NB4 (cell line): ENCODE measurements at places on chromosomes 13 and 19.
A peak's percentile ranks its signal among the peaks of the same experiment; 100 is the strongest.

DNA sequence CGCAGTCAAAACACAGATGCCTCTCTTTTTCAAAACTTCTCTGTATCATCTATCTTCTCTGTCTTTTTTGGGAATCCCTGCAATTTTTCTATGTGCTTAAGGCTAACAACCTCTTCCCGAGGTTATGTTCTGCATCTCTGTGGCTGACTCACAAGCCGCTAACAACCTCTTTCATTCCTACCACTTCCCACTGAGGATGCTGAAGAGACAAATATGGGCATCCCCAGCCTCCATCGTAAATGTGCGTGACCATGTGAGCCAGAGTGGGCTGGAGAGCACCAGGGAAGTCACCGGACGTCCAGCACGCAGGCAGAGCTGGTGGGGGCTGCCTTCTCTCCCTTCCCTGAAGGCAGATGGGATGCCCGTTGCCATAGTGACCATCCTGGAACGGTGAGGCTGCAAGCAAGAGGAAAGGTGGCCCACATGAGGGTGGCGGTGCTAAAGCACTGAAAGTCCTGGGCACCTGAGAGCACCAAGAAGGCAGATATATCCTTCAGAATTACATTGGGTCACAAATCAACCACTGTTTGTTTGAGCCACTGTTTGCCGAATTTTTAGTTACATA is 122.8 kb downstream of the SHISA2 start:
- DNase-seq, result no peak

GRCh38 chr13:23845105-23845725 is 44.0 kb downstream of the MIPEP start:
- no peak for DNase-seq

DNA sequence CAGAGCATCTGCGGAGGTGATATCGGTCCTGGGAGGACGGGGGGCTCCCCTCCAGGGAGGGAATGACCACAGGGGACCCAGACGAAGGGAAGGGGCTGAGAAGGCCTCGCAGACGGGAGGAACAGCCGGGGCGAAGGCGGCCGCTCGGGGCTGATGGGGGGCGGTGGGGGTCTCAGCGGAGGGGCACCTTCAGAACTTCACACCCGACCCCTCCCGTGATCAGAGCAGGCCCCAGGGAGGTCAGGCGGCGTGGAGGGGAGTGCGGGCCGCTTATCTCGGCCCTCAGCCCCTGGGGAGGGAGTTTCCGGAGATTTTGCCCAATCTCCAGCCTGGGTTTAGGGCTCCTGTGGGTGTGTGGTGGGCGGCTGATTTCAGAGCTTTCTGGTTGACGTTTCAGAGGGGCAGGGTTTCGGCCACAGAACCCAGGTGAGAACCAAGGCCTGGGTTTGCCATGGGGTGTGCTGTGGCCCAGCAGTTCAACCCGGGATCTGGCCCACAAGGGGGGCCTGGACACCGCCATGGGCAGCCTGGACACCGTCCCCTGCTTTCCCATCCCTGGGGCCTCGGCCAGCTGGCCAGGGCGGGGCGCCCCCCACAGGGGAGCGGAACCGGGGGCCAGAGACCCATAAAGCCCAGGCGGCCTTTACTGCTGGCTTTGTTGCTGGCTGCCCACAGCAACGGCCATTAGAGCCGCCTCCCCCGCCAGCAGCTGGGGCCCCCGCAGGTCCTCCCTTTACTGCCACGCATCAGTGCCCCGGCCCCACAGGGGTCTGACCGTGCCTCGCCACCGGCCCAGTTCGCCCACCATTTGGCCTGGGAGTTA is 29.0 kb downstream of the ARID3A start:
- DNase-seq, result peak; percentile 33

- DNase-seq, result no peak
Measured at GRCh38 chr13:102901615-102902305, 55.9 kb downstream of the ERCC5 start.

GRCh38 chr13:44894001-44894770 is 95.1 kb downstream of the NUFIP1 start:
- DNase-seq, result no peak

DNA sequence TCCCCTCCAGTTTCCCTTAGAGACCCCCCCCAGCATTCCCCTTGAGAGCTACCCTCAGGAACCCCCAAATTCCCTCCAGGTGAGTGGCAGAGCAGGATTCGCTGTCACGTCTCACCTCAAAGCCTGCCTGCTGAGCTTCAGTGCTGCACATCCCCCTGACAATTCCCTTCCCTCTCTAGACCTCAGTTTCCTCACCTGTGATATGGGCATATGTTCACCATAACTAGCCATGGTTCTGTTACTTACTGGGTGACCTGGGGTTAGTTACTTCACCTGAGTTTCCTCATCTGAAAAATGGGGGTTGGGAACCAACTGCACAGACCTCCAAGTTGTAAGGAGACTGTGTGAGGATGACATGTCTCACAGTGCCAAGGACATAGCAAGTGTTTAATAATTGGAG is 75.5 kb downstream of the RYR1 start:
- no peak for DNase-seq

- no peak for DNase-seq
Measured at GRCh38 chr19:13057744-13058143, 44.9 kb downstream of the LYL1 start.

- DNase-seq, result no peak
Measured at GRCh38 chr19:33883859-33884519, 87.3 kb downstream of the KCTD15 start.

DNA sequence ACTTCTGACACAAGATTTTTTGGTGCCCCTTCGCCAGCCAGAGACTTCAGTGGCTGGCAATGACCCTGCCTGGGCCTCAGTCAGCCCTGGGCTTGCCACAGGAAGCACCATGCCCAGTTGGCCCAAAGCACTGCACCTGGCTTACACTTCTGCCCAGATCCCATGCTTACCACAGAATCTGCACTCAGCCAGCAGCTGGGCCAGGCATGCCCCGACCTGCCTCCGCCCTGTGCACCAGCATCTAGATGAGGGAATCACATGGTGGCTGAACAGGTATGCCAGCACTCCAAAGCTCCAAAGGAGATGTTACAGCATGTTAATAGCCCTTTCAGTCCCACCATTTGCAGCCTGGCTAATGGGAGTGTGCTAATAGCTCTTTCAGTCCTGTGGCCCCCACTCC is 690.9 kb downstream of the SLITRK6 start:
- DNase-seq, result no peak

GRCh38 chr19:36527341-36527740 is 730 bp downstream of the ZNF260 start:
- peak; percentile 4 for DNase-seq

DNA sequence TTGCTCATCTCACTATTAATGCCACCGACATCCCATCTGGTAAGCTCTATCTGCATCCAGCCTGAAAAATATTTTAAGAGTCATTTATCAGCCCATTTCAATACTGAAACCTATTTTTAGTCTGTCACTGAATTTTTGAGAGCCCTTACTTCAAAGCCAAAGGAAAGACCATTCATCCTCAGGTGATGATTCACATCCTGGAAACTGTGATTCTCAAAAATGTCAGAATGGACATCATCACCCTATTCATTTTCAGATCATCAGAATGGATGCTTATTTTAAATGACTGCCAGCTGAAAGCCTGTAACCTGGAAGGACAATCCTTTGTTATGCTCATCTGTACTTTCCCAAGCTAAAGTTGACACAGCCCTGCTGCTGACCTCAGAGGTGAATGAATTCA is 27.0 kb downstream of the TNFSF11 start:
- DNase-seq, result no peak

DNA sequence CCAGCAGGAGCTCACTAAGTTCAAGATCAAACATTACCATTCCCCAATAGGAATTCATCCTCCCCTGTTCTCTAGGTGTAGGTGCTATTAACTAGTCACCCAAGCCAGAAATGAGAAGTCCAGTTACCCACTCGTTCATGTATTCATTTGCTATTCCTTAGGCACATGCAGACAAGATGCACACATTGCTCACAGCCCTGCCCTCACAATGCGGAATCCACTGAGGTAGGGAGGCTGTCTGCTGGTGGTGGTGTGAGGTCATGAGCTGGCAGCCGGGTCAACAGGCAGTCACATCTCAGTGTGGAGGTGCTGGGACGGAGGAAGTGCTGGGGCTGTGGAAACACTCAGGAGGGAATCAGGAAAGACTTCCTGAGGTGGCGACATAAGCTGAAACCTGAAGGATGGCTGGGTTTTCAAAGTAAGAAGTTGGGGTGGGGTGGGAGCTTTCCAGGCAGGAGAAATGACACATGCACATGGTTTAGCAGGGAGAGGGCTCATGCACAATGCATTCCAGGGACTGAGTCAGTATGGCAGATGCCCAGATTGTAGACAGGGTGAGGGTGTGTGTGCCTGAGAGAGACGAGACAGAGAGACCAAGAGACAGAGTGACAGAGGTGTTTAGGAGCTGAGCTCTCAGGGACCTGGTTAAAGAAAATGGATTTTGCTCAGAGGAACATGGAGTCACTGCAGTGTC is 117.6 kb downstream of the USP12 start:
- DNase-seq, result peak; percentile 24

- DNase-seq, result peak; percentile 89
Measured at GRCh38 chr13:32019612-32020233, 11.9 kb upstream of the FRY start.
